ENCODE measurements at places on chromosomes 3 and 15. TPM values are rescaled to one million over a fixed set of nuclear protein-coding genes. Genes with fewer than 3 reads are reported as not detected.

PRSS50 gene
- not detected for total RNA-seq

GADL1 gene
- under 0.01 TPM for total RNA-seq

ZBBX gene
- total RNA-seq, result not detected

SLITRK3 gene
- not detected for total RNA-seq

TTC21A gene
- 1.4 TPM for total RNA-seq

ATP13A5 gene
- not detected for total RNA-seq

RETNLB gene
- not detected for total RNA-seq

PARP16 gene
- 2.1 TPM for total RNA-seq

MLH1 gene
- total RNA-seq, result 28.8 TPM

ILDR1 gene
- total RNA-seq, result not detected

WNT5A gene
- 4.2 TPM for total RNA-seq

PRICKLE2 gene
- total RNA-seq, result 10.6 TPM

BCL2A1 gene
- 0.09 TPM for total RNA-seq

HDC gene
- not detected for total RNA-seq

ZKSCAN7 gene
- total RNA-seq, result 0.87 TPM

IL17RE gene
- total RNA-seq, result 0.09 TPM

PAQR9 gene
- not detected for total RNA-seq

TRPM1 gene
- total RNA-seq, result 0.11 TPM

RPUSD2 gene
- total RNA-seq, result 8.8 TPM

TGM5 gene
- total RNA-seq, result not detected

LXN gene
- 40.4 TPM for total RNA-seq

TNNC1 gene
- not detected for total RNA-seq

PIF1 gene
- 5.2 TPM for total RNA-seq

CACNA2D2 gene
- total RNA-seq, result under 0.01 TPM

UCN2 gene
- 0.11 TPM for total RNA-seq

LRRC31 gene
- not detected for total RNA-seq

RPL35A gene
- 667 TPM for total RNA-seq

FSIP1 gene
- 0.69 TPM for total RNA-seq

LMOD3 gene
- total RNA-seq, result not detected

CCR1 gene
- total RNA-seq, result not detected

KBTBD13 gene
- not detected for total RNA-seq

CLDN16 gene
- not detected for total RNA-seq

MCTP2 gene
- total RNA-seq, result 3.1 TPM

TMEM207 gene
- not detected for total RNA-seq

CHRM5 gene
- 0.22 TPM for total RNA-seq

ANKUB1 gene
- total RNA-seq, result not detected

TYRO3 gene
- total RNA-seq, result 1.7 TPM

GOLGA8R gene
- 0.33 TPM for total RNA-seq

ZNF660 gene
- under 0.01 TPM for total RNA-seq

ARGFX gene
- total RNA-seq, result not detected

GRAMD1C gene
- total RNA-seq, result 30.3 TPM

TXNRD3 gene
- total RNA-seq, result 11.1 TPM

SCG3 gene
- total RNA-seq, result 1.6 TPM

RASL12 gene
- total RNA-seq, result not detected

RTP4 gene
- total RNA-seq, result 2.1 TPM

GRAMD2A gene
- under 0.01 TPM for total RNA-seq
